ENCODE measurements at places on chromosomes 1 and 21.
A peak's percentile ranks its signal among the peaks of the same experiment; 100 is the strongest.

GRCh38 chr1:151982300-151983005 is 11.2 kb downstream of the S100A10 start:
- no peak for DNase-seq

GRCh38 chr1:22711591-22712501 is 1.2 kb downstream of the EPHB2 start:
- DNase-seq, result peak; percentile 43

- DNase-seq, result no peak
Measured at GRCh38 chr1:7592120-7592798, 178.8 kb upstream of the VAMP3 start.

DNA sequence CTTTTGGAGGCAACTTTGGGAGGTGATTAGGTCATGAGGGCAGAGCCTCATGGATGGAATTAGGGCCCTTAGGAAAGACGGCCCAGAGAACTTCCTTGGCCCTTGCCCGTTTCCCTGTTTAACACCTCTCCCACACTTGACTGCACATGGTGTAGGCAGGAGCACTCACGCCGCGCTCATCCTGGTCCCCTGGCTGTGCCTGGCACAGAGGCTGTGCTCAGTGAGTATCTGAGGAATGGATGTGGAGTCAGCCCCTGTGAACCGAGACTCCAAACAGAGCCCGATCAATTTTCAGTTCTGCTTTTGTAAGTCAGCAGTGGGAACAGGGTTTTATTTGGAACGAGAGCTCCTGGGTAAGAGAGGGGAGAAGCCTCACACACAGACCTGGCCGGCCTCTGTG is 29.8 kb upstream of the ETV3 start:
- DNase-seq, result no peak

- no peak for DNase-seq
Measured at GRCh38 chr1:155940482-155940992, 901 bp upstream of the RXFP4 start.

GRCh38 chr1:42877380-42877779 is 31.0 kb downstream of the ZNF691 start:
- no peak for DNase-seq

- DNase-seq, result no peak
Measured at GRCh38 chr1:30853350-30853749, 55.2 kb downstream of the SDC3 start.

GRCh38 chr1:43058545-43059360 is 100.1 kb upstream of the SLC2A1 start:
- DNase-seq, result no peak

- DNase-seq, result no peak
Measured at GRCh38 chr1:85413169-85413568, 51.8 kb downstream of the DDAH1 start.

DNA sequence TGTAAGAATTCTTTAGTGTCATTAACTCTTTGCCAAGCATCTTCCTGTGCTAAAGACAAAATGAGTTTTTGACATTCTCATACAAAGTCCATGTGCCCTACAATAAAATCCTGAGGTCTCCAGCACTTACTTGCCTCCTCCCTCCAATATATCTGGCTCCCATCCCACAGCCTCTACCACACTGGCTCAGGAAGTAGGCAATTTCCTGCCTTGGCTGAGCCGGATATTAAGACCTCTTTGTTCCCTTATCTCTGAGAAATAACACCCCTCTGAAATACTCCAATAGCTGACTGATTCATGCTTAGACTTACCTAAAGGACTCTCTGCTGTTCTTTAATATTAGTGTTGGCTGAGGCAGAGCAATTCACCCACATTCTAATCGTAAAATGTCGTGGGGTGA is 37.6 kb upstream of the GORAB start:
- no peak for DNase-seq

DNA sequence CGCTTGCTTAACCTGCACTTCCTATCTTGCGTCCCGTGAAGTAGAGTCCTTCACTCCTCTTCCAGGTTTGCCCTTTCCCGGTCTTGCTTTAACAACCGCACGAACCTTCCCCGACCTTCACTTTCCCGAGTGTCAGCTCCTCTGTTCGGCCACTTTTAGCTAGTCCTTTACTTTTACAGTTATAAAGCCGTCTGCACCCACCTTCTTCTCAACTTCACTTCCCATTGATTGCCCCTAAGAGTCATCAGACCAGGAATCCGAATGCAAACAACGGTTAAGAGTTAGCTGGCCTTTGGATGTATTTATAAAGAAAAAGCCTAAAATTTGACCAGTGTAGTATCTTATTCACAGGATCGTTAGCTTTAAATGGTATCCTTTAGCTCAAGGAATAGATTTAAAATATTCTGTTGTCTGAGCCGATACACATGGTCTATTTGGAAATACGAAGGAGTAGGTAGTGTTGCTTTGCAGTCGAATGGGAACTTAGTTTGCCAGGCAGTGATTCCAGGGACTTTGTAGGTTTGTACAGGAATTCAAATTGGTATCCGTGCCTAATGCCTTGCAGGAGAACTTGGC is 1.4 kb downstream of the PPP2R5A start:
- peak; percentile 12 for DNase-seq

DNA sequence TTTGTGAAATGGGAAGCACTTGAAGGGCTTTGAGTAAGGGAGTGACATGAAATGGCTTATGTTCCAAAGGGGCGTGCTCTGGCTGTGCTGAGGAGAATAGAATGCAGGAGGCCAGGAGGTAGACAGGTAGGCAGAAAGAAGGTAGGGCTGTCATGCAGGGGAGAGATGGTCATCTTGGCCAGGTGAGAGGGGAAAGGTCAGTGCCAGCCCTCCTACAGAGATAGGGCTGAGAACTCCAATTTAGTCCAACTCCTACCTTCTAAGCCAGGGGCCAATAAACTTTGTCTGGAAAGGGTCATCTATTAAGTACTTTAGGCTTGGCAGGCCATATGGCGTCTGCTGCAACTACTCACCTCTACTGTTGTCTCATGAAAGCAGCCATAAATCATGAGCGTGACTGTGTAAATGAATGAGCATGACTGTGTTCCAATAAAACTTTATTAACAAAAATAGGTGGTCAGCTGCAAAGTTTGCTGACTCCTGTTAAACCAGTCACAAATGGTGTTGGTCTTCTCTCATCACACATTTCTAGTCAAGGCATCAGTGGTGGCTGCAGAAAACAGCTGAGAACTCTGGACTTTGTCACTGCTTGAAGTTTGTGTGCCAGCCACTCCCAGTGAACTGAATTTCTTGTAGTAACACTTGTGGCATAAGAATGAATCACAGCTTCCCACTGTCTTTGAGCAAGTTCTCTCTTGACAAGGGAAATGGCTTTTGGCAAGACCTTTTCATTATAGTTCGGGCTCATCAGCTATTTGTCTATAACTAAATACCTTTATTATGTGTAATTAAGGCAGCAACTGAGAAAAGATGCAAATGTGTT is 32.0 kb upstream of the CD2 start:
- DNase-seq, result no peak

GRCh38 chr1:197664391-197664790 is 110.9 kb downstream of the DENND1B start:
- DNase-seq, result no peak

DNA sequence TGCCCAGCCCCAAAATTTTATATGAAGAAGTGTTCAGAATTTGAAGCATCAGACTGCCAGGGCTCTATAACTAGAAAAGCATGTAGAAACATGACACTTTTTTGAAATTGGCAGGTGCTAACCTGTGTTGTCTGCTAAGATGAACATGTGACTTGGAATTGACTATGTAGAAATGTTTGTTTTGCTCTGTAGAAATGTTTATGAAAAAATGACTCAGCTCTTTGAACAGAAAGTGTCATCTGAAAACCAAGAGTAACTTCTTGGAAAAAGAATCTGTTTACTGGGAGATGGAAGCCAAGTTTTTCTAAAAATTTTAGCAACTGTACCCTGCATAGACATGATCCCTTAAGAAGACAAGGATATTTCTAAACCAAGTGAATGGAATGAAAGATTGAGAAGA is 59.2 kb downstream of the LHX9 start:
- no peak for DNase-seq

GRCh38 chr1:197862671-197863070 is 39.8 kb upstream of the C1orf53 start:
- no peak for DNase-seq

DNA sequence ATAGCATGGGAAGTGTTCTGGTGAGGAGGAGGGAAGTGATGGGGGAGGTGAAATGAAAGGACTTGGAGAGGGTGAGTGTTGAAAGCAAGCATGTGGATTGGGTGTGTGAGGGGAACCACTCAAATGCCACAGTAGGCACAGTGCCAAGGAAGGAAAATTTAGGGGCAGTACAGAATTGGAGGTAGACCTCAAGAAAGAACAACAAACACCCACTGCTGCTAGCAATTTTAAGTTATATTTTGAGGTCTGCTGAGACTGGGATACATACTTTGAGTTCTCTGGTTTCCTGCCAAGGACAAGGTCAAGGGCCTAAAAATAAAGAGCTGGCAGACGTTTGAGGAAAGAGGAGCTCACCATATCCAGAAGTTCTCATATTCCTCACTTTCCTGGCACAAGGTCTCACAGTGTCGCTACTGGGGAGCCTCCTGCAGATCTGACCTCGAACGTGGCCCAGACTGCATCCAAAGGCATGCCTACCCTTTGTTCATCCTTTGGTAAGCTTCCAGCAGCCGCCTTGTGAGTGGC is 104.0 kb downstream of the BRINP2 start:
- DNase-seq, result no peak

GRCh38 chr21:35925497-35925896 is 134.8 kb downstream of the SETD4 start:
- no peak for DNase-seq

DNA sequence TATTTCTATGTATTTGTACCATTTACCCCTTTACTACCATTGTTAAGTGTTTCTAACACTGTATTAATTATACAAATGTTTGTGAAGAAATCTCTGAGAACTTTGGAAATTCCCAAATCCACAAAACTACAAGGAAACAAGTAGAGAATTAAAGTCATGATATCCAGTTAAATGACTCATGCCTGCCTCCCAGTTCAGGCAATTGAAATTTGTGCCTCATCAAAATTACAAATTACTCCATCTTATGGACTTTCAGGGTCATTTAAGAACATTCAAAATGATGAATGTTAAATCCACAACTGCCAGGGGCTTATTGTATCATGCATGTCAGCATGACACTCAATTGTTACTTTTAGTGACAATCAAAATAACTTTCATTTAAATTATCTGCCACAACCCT is 282.4 kb downstream of the ZNF326 start:
- no peak for DNase-seq

DNA sequence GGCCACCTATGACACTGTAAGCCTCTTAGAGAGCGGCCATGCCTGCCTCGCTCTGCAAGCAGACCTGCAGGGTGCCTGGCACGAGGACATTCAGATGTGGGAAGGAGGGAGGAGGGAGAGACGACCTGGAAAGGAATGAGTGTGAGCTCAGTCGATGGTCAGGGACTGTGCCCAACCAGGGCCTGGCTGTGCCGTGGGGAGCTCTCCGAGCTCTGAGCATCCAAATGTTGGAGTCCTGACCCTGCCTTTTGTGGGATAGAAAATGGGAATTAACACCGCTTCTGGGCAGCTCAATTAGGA is 7.3 kb downstream of the CSTB start:
- DNase-seq, result no peak

DNA sequence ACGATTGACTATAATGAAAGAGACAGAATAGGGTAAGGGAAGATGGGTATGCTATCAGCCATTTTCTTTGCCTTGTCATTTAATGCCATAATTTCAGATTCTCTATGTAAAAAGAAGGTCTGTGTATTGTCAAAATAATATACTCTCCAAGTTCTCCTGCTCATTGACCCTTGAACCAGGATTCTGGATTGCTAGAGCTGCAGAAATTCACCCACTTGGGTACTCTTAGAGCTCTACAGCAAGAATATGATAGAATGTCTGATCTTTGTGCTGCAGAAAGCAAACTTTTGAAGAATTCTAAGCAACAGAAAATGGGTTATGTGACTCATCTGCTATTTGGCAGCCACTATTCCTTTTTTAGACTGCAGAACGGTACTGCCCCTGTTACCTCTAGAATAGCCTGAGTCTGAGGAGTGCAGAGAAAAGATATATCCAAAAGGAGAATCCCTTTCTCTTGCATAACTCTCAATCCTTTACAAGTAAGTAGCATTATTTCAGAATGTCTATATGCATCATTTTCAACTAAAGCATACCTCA is 78.2 kb upstream of the TENT5C start:
- DNase-seq, result no peak

DNA sequence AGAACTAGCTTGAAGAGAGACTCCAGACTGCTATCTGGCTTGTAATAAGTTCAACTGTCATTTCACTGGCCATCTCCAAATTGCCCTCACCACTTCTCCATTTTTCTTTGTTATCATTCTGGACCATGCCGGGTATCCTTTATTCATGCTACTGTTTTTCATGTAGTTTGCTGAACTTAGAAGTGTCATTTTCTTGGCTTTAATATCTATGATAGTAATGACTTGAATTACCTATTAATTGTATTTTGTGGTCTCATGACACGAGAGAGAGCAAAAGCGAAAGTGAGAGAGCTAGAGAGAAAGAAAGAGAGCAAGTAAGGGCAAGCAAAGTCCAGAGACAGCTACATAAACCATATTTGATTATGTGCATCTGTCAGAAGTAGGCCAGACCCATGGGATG is 184.9 kb upstream of the ATP1B1 start:
- no peak for DNase-seq

DNA sequence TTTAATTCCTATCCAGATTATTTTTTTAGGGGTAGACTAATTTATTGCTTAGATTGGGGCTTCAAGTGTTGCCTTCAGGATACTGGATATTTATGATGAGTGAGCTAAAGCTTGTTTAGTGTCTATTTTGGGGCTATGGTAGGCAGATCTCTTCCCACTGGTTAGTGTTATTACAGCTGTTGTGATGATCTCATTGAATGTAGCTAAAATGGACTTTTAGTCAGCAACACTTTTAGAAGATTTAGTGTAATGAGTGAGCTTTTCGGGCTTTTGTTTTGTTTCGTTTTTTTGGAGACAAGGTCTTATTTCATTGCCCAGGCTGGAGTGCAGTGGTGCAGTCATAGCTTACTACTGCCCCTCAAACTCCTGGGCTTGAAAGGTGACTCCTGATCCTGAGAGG is 14.2 kb downstream of the THRAP3 start:
- no peak for DNase-seq

DNA sequence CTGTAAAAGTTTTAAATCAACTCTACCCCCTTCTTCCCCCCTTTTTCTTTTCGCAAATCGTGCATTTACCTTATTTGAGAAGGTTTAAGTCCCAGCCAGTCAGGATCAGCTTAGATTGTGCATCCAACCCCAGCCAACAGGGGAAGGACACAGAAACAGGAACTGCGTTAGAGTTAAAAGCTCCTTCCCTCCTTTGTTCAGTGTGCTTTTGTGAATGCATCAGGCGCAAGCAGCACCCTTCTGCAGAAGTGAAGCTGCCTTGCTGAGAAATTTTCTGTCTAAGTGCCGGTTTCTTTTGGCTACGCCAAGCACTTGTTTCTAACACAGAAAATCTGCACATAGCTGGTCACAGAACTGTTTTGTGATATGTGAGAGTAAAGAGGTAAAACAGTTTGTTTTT is 56.2 kb upstream of the PRRC2C start:
- no peak for DNase-seq

Data from trophoblast cell (in vitro differentiated cells and primary cell).